Osteoblast (primary cell): ENCODE measurements at places on chromosomes 4 and X.

GRCh38 chrX:134760650-134761049 lies 102.4 kb upstream of the PLAC1 start:
- DNase-seq: no peak

DNA sequence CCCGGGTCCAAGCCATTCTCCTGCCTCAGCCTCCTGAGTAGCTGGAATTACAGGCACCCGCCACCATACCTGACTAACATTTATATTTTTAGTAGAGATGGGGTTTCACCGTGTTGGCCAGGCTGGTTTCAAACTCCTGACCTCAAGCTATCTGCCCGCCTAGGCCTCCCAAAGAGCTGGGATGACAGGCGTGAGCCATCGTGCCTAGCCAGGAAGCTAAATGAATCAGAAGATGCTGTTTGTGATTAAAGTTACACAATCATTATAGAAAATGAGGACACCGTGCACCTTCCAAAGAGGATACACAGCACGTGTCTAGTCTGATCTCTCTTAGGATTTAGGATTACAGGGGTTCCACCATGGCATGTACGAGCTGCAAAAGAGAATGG lies 99.6 kb downstream of the DHRSX start:
- DNase-seq: no peak

- DNase-seq: no peak
Measured at GRCh38 chr4:114399105-114399504, 199.5 kb upstream of the UGT8 start.

- peak; percentile 9 for DNase-seq
Measured at GRCh38 chr4:152944666-152945320, 8.7 kb downstream of the FHDC1 start.

DNA sequence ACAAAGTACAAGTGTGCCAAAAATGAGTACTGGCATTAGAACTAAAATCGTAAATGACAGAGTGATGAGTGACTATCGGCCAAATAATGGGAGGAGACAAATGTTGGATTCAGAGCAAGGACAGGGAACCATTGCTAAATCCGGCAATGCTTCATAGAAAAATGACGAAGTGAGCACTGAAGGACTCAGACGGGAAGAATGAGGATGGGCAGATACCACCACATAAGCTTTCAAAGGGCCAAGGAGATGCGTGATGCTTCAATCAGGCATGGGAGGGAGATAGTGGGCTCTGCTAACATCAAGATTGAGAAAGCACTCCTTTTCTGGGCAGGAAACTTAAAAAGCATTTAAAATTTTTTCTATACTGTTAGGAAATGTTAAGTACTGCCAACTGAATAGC lies 21.6 kb downstream of the RBBP7 start:
- DNase-seq: no peak

GRCh38 chr4:14903321-14903720 lies 99.0 kb upstream of the CPEB2 start:
- DNase-seq: no peak

DNA sequence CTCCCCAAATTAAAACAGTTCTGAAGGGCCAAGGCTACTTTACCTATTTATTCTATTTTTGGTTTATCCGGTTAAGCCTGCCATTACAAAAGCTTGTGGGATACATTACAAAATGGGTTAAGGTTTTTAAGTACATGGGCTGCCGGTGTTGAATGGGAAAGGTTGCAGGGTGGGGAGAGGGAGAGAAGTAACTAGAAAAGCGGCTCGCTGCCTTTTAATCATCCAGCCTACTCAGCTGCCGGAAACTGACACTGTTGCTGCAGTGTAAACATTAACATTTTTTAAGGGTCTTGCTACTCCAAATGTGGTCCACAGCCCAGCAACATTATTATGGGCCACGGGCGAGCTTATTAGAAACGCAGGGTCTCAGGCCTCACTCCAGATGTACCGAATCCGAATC lies 1.5 kb upstream of the IL1RAPL1 start:
- DNase-seq: no peak

GRCh38 chr4:2259036-2259540 lies 2.8 kb downstream of the MXD4 start:
- DNase-seq: peak; percentile 80

GRCh38 chr4:75844151-75844662 lies 58.0 kb downstream of the PPEF2 start:
- peak; percentile 79 for DNase-seq

DNA sequence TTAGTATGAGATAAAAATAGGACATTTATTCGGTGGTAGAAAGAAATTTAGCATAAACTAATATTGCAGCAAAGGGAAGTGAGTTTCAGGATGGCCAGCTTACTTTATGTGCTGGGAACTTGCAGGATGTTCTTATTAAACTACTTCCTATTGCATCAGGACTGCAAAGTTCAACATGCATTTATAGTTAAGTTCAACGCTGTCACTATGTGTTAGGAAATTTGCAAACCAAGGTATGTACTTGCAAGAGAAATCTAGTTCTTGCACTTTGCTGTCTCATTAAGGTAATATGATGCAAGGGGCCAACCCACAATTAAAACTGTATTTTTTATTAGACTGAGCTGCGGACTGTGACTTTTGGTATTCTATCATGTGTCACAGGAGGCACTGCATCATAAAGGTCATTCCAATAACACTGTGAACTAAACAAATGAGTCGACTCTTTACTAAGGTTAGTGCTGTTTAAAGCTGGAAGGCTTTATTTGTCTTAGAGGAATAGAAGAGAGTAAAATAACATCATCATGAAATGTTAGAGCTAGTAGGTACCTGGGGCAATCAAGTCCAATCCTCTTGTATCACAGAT lies 1525.7 kb upstream of the TENM3 start:
- DNase-seq: peak; percentile 10

DNA sequence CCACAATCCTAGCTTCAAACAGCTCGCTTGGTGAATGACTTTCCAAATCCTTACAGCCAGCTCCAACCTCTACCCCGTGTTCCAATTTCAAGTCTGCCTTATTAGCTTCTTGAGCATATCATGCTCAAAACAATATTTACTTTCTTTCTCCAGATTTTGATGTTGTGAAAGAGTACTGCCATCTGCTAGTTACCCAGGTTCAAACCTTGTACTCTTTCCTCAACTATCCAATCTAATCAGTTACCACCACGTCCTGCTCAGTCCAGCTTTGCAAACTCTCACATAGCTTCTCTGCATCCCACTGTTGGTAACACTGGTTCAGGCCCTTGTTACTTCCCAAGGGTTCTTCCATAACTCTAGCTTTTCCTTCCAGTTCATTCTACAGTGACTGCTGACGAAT lies 179.1 kb downstream of the NR3C2 start:
- no peak for DNase-seq

GRCh38 chr4:177118596-177118995 lies 191.1 kb upstream of the NEIL3 start:
- no peak for DNase-seq

DNA sequence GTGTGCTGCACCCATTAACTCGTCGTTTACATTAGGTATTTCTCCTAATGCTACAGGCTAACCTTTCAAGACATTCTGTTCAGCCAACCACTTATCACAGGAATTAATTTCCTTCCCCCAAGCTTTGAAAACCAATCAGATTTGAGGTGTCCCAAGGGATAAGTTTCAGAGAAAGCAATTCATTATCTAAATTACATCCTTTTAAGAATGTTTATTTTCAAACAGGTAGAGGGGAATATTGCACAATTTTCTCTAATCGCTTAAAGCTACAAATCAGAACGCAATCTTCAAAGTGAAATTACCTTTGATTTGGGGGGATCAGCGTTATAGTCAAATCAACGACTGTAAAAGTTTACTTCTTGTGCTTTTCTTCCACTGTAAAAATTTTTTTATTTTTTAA lies 1.6 kb downstream of the CLOCK start:
- DNase-seq: no peak

- no peak for DNase-seq
Measured at GRCh38 chr4:81502564-81502963, 30.9 kb upstream of the RASGEF1B start.

- DNase-seq: no peak
Measured at GRCh38 chr4:153333874-153334273, 10.6 kb upstream of the MND1 start.

- peak; percentile 19 for DNase-seq
Measured at GRCh38 chrX:44946771-44947170, 73.8 kb downstream of the KDM6A start.

DNA sequence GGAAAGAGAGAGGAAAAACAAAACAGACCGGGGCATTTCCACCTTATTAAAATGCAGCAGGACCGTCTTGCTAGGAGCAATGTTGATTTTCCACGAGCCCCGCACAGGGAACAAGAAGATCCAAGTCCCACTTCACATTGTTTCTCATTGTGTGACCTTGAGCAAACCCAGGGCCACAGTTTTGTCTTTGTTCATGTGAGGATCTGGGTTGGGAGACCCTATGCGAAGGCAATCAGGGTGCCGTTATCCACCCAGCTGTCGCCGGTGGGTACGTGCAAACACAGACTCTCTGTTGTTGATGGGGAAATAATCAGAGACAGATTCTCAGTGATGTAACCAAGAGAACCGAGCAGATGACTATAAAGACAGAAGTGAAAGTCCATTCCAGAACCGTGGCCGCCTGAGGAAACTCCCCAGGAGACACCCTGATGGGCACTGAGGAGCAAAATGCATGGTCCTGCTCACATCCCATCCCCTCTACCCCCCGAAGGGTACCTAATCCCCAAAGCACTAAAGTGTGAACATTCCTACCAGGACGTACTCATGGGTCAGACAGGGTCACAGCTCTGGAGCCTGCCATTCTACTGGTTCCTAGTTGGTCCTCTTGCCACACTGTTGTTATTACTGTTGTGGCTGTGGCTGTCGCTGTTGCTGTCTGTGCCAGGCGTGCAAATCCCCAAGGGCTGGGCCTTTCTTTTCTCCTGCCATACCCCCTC lies 102.7 kb upstream of the RBPJ start:
- peak; percentile 63 for DNase-seq

DNA sequence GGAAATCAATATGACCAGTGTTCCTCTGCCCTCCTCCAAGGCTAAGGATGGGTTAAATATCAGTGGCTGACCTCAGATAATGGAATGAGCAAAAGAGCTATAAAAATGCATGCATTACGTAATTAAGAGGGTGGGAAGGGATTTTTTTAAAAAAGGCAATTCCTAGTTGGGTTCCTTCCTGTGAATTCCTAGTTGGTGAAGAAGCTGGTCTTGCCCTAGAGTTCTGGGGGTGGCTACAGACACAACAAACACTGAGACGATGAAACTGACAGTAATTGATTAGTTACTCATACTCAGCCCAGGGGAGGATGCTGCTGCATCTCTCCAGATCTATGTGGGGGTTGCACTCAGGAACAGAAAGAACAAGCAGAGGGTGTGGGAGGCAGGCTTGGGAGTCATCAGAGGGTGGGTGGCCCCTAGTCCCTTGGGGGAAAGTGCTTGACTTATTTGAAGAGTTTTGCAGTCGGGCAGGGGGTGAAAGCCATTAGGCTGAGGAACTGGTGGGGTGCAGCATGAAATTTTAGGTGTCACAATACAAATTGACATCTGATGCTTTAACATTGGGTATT lies 662.0 kb upstream of the FRG1 start:
- no peak for DNase-seq

GRCh38 chr4:110306303-110306702 lies 107.9 kb upstream of the ELOVL6 start:
- DNase-seq: no peak

GRCh38 chrX:140292961-140293360 lies 211.9 kb downstream of the SOX3 start:
- no peak for DNase-seq

- peak; percentile 72 for DNase-seq
Measured at GRCh38 chr4:2761035-2761923, 5.1 kb upstream of the TNIP2 start.

DNA sequence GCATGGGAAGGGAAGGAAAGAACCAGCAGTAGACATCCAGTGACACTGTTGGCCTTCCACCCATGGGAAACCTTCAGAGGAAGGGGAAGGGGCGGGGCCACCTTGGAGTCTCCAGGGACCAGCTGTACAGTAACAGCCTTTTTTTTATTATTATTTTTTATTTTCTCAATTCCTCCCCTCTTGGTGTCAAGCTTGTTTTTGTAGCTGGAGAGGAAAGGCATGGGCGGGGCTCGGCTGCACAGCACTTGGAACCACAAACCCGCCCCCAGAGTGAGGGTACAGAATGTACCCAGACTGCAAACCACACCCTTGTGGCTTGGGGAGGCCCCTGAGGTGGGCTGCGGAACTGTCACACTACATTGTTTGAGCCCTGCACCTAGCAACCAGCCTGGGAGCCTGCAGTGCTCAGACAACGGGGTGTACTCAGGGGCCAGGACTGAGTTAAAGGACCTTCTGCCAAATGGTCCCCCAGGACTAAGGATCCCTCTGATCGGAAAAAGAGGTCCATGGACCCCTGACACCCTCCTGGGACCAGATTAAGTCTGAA lies 45.7 kb downstream of the PRPS1 start:
- DNase-seq: no peak

DNA sequence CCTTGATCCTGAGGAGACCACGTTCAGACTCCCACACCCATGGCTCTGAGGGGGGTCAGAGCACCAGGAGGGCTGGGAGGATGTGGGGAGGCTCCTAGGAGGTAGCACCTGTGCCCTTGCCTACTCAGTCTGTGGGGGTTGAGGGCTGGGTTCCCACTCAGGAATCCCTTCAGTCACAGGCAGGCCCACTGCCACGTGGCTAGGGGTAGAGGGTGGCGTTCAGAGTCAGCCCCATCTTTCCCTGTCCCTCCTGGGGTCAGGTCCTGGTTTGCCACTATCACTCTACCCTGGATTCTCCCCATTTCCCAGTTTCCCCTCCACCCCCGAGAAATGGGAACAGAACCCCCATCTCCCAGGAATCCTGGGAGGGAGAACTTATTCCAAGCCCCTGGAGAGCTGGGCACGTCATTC lies 111.3 kb downstream of the PSAPL1 start:
- DNase-seq: peak; percentile 58

DNA sequence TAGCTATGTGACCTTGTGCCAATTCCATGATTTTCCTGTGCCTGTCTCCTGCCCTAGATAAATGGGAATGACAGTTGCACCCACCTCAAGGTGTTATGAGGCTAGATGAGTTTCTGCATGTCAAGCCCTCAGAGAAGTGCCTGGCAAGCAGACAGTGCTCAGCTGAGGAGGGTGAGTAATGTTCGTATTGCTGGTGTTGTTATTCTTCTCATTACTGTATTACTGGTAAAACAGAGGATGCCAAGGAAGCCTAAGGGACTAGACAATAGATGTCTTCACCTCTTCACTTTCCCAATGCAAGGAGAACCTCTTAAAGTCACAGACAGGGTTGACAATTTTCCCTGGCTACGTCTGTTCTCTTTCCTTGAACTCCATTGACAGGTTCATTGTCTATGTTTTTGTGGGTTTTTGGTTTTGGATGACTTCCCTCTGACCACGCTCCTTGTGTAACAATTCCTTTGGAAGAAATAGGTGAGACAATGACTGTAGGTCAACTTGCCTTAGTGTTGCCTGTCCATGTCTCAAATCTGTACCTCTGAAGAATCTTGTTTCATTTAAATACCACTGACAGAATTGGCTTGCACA lies 19.2 kb downstream of the ETDC start:
- no peak for DNase-seq
